T-helper 22 cell (primary cell): ENCODE measurements at places on chromosomes 5 and 9.
A peak's percentile ranks its signal among the peaks of the same experiment; 100 is the strongest.

DNA sequence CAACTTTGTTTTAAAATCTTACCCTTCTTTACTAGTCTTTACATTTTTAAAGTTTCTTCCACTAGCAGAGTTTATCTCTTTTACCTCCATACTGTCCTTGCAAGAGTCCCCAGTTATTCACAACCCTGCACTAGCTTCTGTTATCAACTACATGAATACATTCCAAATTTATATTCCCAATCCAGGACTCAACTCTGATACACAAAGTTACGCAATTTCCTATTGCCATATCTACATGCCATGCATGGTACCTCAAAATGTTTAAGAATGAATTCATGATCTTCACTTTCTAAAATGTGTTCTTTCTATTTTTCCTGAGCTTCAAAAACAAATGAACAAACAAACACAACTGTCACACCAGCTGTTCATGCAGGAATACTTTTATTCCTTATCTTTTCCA is 668.7 kb downstream of the CDH18 start:
- no peak for DNase-seq

- DNase-seq, result no peak
Measured at GRCh38 chr5:96741106-96741505, 66.6 kb downstream of the ERAP1 start.

- peak; percentile 83 for DNase-seq
Measured at GRCh38 chr9:91101611-91102168, 260.0 kb downstream of the AUH start.

DNA sequence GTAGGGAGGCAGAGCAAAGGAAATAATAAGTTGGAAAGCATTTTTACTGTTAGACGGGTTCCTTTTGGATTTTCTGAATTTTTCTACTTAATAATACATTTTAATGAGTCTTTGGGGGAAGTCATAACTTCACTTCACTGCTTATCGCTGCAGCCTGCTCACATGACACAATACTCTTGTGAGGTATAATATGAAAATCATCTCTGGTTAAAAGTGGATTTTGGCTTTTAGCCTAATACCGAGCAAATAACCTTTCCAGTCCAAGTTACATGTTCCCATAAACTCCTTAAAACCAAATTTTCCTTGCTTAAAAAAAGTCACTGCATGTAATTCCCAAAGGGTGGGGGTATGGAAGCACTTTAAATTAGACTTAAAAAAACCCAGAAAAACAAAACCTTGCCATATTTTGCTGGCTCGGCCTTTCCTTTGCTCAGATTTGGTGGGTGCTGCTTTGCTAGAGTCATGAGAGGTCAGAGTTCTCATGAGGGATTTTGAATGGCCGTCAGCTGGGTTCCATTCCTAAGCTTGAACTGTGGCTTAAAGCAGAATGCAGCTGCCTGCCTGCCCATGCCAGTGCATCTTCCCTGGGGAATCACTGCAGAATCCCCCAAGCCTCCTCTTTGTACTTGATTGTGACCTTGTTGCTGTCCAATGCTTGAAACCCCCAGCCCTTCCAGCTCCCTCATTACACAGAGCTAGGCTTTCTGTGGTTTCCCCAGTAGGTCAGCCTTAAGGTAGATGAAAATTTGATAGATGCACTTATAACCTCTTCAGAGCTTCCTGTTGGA is 331.8 kb downstream of the KDM4C start:
- DNase-seq, result no peak

- DNase-seq, result no peak
Measured at GRCh38 chr5:79932510-79933504, 58.3 kb downstream of the MTX3 start.

DNA sequence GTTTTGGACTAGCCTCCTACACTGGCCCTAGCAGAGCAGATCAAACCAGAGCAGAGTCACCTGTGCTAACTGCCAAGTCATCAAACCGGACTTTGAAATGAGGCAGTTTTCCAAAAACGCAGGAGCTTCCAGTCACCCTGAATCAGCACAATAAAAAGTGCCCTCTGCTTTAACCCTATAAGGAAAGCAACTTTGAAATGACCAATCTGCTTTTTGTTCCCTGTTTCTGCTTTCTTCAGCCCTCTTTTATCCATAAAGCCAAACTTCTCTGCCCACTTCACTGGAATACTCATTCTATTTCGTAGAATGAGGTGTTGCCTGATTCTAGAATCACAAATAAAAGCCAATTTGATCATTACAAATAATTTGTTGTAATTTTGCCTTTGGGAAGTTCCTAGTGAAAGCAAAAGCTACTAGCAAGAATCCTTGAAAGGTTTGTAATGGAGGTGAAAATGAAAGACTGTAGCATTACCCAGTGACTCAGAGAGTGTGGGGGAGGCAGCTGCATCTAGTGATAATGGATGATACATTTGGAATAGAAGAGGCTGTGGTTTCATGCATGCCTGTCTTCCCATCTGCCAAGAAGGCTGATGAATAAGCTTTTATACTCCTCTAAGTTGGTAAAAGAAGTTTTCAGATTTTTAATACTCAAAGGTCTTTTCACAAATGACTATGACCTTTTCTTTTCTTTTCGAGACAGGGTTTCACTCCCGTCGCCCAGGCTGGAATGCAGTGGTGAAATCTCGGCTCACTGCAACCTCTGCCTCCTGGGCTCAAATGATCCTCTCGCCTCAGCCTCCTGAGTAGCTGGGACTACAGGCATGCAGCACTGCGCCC is 14.9 kb downstream of the SPAAR start:
- no peak for DNase-seq

GRCh38 chr9:129284607-129285291 is 106.7 kb upstream of the IER5L start:
- DNase-seq, result no peak

DNA sequence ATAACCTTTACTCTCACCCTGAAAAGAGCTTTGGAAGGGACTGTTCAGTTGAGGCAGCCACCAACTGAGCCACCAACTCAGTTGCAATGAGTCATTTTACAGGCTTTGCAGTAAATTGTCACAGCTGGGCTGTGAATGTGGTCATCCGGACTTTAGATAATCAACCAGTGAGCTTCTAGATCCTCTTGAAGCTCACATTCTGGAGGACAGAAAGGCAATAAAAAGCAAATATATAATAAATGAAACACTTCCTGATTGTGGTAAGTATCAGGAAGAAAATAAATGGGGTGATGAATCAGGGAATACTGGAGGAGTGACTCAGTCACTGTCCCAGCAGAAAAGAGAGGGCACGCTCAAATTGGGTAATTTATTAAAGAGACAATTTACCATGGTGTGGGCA is 13.2 kb upstream of the C5orf58 start:
- DNase-seq, result no peak

- DNase-seq, result no peak
Measured at GRCh38 chr5:180586204-180586603, 5.1 kb downstream of the SCGB3A1 start.

- DNase-seq, result no peak
Measured at GRCh38 chr9:7988644-7989280, 189.2 kb upstream of the DMAC1 start.

GRCh38 chr9:98207606-98208005 is 15.2 kb upstream of the CORO2A start:
- DNase-seq, result no peak

GRCh38 chr5:17185773-17186172 is 31.7 kb upstream of the BASP1 start:
- no peak for DNase-seq

DNA sequence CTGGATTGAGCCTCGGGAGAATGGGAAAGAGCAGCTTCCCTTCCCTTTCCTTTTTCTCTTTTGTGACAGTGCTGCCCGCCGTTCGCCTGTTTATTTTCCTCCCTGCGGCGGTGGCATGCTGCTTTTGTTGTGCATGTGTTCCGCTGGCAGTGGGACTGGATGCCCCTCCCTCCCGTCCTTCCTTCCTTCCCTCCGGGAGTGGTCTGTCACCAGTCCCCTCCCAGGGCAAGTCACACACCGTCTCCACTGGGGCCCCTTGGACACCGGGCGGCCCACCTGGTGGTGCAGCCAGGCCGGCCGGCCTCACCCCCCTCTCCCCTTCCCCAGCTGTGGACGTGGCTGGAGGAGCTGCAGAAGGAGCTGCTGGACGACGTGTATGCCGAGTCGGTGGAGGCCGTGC is 214.7 kb downstream of the TRIO start:
- no peak for DNase-seq

DNA sequence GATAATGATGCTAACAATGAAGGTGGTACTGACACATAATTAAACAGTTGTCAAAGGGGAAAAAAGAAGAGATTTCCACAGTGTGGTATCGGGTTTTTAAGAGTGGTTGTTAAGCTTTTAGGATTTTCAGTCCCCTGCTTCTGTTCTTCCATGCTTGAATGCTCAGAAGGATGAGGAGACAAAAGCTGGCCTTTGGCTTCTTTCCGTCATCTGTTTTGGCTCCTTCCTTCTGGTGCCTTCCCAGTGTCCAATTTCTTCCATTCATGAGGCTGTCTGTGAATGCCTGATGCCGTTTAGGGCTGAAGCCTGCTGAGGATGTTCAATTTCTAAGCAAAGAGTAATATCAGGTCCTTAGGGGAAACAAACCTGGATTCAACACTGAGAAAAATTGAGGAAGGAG is 179.6 kb upstream of the GLRA1 start:
- no peak for DNase-seq

- no peak for DNase-seq
Measured at GRCh38 chr9:21155501-21155900, 11.0 kb downstream of the IFNA21 start.

DNA sequence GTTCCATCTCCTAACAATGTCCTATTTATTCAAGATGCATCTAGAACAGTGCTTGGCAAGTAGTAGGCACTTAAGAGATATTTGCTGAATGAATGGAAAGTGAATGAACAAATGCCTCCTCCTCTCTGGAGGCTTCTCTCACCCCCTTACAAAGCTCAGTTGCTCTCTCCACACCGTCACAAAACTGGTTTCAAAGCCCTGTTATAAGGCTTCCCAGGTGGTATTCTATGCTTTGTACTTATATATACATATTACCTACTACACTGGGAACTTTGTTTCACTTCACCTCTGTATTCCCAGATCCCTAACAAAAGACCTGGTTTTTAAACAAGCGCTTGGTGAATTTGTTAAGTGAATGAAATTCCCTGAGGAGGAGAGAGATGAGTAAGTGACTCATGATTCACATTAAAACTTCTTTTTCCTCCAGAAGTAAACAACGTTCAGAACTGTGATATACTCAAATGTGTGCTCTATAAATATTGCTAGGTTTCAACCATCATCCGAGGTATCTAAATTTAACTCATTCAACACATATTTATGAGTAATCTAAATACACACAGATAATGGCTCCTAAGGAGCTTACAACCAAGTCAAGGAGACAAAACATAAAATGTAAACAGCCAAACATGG is 36.0 kb downstream of the DENND1A start:
- DNase-seq, result no peak

DNA sequence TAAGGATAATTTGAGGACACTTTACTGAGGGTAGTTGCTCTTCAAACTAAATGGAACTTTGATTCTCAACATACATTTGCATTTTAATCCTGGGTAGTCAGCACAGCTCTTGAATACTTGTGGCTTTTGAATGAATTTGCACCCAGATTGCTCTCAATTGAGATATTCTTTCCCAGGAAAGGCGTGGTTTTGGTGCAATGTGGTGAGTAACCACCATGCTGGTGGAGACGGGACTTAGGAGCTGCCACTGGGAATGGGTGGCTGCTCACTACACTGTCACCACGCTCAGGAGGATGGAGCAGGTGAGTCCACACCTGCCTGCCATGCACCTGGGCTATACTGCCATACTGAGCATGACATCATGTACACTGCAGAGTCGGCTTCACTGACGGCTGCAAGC is 99.2 kb downstream of the IRX1 start:
- no peak for DNase-seq

DNA sequence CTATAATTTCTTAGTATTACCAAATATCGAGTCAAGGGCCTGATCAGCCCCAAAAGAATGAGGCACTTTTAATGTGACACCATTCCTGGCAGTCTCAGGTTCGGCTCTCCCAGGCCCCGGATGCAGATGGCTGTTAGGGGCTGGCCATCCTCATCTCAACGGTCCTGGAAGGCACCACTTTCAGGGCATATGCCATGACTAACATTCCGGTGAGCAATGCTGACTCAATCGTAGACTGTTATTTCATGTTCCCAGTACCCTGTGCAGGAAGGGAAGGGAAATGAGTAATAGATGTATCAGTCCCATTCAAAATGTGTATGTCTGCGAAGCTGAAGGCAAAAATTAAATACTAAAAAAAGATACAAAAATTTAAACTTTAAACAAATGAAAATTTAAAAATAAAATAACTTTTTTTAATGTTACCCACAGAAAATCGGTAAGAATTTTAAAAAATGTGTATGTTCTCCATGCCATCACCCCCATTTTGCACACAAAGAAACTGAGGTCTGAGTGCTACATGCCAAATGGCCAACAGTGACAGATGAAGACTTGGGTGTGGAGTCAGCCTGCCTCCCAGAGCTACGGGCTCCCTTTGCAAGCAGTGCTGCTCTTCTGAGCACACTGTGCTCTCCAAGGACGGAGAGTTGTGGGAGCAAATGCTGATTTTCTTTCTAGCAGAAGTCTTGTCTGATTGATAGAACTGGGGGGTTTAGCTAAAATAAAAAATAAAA is 79.0 kb downstream of the GLDC start:
- no peak for DNase-seq

GRCh38 chr9:7910426-7911020 is 110.9 kb upstream of the DMAC1 start:
- DNase-seq, result no peak

- DNase-seq, result no peak
Measured at GRCh38 chr5:138274189-138274853, at the start of gene GFRA3. TSS of gene GFRA3 (minus strand) at chr5:138274621. CDS start at chr5:138274424, 197 bp downstream.

DNA sequence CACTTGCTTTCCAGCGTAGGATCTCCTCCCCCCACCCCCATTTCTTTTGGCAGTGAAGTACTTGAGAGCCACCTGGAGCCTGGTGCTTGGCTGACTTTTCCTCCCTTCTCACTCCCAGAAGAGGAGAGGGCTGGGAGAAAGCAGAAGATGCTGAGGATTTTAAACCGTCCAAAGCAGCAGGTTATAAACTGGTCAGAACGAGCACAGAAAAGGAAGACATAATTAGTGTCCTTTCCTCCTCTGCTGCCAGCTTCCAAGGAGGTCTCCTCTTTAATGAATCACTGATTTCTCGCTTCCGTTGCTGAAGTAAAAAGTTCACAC is 563 bp upstream of the FGF10 start:
- DNase-seq, result no peak

DNA sequence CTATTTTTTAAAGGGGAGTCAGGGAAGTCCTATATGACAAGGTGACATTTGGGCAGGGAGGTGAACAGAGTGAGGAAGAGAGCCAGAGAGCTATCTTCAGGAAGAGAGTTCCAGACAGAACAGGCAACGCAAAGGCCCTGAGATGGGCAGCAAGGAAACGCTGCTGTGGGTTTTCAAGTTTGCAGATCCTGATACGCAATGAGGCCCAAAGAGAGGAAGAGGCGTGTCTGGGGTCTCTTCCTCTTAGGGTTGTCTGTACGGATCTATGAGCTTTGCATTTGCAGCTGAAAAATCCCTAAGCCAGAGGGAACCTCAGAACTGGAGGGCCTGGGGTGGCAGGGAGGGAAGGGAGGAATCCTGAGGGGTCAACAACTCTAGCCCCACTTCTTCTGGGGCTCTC is 13.6 kb downstream of the FAT2 start:
- no peak for DNase-seq
